Thoracic aorta (tissue), 2 donors: ENCODE measurements at places on chromosomes 5 and 9. TPM values are rescaled to one million over a fixed set of nuclear protein-coding genes. Genes with fewer than 3 reads are reported as not detected.

Gene TEX48
- total RNA-seq = not detected

Gene DPM2
- total RNA-seq = 26.0 TPM

DNA sequence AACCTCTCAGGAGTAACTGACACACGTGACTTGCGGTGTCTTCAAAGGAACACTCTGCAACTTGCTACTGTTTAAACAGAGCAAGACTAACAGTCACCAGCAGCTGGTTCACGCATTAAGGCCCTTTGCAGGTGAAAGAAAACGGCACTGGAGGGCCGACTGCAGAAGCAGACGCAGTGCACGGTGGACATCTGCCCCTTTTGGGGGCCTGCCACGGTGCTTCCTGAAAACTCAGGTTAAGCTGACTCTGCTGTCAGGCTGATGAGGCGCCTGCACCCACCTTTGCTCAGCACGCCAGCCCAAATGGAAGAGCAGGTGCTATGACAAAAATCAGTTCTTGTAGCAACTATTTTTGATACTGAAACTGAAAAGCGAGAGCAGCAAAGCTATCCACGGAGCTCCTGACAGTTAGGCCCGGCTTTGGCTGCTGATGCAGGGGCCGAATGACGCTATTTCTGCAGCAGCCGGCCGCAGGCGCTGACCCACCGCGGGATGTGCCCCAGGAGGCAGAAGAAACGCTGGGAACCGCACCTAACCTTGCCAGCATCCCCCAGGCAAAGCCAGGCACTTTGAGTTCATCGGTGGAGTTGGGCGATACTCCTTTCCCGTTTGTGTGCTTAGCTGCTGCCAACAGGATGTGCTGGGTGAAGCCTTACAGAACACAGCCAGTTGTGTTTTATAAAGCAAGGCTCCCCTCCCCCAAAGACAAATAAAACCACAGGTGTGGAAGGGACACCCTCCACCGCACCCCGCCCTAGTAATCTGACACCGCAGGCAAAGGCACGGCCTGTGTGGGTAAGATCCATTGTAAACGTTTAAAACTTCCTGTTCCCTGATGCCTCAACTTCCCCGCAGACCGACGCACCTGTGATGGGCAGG is 21.1 kb upstream of the TERT start:
- no peak for DNase-seq

DNA sequence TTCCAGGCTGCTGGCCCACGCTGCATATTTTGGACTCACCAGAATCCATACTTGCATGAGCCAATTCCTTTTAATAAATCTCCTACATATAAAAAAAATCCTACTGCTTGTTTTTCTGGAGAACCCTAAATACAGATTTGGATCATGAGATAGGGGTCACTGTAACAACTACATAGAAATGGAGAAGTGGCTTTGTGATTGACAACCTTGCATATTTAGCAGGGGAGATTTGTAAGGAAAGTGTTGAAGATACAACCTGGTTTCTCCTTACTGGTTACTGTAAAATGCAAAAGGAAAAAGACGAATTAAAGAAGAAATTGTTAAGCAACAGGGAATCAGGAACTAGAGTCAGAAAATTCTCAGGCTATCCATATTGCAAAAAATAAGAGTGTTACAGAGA is 74.8 kb downstream of the HABP4 start:
- no peak for DNase-seq

GRCh38 chr5:141825791-141826560 is 52.2 kb downstream of the PCDH1 start:
- no peak for DNase-seq

DNA sequence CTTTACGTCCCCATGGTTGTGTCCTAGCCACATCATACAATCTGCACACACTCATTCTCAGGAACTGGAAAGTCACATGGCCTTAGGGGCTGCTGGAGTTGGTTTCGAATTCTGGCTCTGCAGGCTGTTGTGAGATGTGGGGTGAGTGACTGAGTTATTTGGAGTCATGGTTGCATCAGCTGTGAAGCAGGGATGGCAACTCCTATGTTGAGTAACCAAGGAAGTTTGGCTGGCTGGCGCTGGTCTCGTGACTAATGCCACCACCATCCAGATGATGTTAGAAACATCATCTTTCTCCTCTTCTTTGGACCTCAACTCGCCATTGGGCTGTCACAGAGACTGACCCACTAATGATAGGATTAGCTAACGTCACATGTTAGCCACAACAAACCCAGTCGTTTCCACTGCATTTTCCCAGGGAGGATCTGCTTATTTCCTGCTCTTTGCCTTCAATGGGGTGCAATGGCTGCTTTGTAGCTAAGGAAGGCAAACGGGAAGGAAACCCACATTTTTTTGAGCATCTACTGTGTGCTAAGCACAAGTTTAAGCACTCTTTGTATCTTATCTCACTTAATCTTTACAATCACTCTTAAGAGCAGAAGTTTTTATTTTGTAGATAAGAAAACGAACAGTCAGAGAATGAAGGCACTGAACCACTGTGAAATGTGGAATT is 78.1 kb upstream of the UBTD2 start:
- peak; percentile 31 for DNase-seq
